ENCODE measurements at places on chromosomes 4 and X. TPM values are rescaled to one million over a fixed set of nuclear protein-coding genes. Genes with fewer than 3 reads are reported as not detected.

ATP1B4 gene
- total RNA-seq, result not detected

TMEM31 gene
- 0.46 TPM for total RNA-seq

PABPC1L2A gene
- total RNA-seq, result not detected

AFF2 gene
- 1.4 TPM for total RNA-seq

POU4F2 gene
- total RNA-seq, result not detected

DNA sequence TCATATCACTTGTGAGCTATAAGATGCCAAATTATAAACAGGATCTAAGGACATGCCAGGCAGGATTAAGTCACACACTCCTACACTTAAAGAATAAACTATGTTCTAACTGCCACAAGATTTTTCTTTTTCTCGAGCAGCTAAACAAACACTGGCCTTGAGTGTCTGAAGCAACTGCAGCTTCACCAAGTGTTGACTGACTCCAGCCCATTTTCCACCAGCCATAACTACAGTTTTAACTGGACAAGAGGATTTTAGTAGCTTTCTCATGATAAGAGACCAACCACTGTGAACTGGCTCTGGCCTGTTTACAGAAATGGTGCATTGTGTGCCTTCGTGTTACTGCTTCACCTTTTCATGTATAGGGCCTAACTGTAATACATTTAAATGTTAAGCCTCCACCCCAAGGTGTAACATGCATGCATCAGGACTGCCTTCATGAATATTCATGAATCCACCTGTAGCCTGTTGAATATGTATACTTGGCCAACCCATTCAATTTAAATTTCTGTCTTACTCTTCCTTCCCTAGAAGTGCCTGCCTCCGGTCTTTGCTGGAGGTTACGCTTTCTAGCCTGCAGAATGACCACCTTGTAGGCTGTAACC, 10.8 kb downstream of the UCP1 start:
- H3K4me3 ChIP-seq, result no peak overlapping the region
- no peaks in the 10 kb centered on the region for H3K36me3 ChIP-seq
- peaks cover 42% of the 10 kb centered on the region for H3K27me3 ChIP-seq
- DNase-seq, result no peak
- no peak overlapping the region for H3K27ac ChIP-seq

GRCh38 chr4:85826060-85826678, 351.2 kb downstream of the ARHGAP24 start:
- H3K4me1 ChIP-seq, result peaks cover 5% of the 10 kb centered on the region
- no peak overlapping the region for H3K27ac ChIP-seq
- no peak overlapping the region for H3K4me3 ChIP-seq
- no peaks in the 10 kb centered on the region for H3K36me3 ChIP-seq

- H3K36me3 ChIP-seq, result no peaks in the 10 kb centered on the region
- H3K4me3 ChIP-seq, result no peak overlapping the region
- no peaks in the 10 kb centered on the region for H3K4me1 ChIP-seq
- no peak overlapping the region for H3K27ac ChIP-seq
- no peaks in the 10 kb centered on the region for H3K27me3 ChIP-seq
Observed at GRCh38 chrX:20388594-20388993, 121.9 kb upstream of the RPS6KA3 start.

DNA sequence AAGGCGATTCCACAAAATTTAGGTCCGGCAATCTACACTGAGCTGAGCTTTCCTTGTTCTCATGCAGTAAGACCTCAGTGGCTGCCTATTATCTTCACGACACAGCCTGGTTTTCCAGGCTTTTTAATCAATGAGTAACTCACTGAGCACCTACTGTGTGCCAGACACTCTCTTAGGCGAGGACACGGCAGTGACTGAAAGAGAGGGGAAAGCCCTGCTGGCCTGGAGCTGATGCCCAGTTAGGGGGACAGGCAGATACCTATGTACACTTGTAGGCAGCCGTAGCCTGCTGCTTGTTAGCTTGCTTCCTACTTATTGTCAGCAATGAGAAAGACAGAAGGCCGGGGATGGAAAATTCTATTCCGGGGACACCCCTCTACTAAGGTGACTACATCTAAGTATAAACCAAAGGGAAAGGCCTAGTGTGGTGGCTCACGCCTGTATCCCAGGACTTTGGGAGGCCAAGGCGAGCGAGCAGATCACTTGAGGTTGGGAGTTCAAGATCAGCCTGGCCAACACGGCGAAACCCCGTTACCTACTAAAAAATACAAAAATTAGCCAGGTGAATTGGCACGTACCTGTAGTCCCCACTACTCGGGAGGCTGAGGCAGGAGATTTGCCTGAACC, 3.8 kb downstream of the WDR1 start:
- no peaks in the 10 kb centered on the region for H3K27me3 ChIP-seq
- peaks cover 40% of the 10 kb centered on the region for H3K36me3 ChIP-seq
- DNase-seq, result no peak
- peaks cover 89% of the 10 kb centered on the region for H3K4me1 ChIP-seq

DNA sequence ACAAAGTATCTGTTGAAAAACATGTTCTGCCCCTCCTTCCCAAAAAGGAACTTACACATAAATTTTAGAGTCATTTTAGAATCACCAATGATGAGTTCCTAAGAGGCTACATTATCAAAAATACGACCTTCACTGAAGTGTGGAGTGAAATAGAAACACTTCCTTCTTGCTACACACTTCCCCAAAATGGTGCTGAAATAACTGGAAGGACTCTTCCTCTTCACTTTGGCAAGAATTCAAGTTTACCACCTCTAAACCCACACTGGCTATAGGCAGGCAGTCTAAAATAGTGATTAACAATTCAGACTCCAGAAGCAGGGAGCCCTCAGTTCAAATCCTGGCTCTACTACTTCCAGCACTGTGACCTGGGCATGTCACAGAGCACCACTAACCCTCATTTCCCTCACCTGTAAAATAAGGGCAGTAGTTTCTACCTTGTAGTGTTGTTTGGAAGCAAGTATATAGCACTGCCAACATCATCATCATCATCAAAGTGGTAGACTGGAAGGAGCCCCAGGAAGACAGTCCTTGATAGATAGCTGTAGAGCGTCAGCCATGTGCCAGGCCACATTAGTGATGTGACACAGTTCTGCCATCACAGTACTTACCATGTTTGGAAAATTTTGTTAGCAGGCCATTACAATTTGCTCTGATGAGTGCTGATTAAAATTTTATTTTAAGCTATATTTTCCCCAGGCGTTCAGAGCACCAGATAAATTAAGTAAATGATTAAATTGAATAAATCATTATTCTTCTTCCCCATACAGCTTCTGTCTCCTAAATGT, 103.3 kb downstream of the PARM1 start:
- H3K4me1 ChIP-seq, result no peaks in the 10 kb centered on the region
- no peak overlapping the region for H3K27ac ChIP-seq
- no peak overlapping the region for H3K4me3 ChIP-seq
- H3K36me3 ChIP-seq, result no peaks in the 10 kb centered on the region

DNA sequence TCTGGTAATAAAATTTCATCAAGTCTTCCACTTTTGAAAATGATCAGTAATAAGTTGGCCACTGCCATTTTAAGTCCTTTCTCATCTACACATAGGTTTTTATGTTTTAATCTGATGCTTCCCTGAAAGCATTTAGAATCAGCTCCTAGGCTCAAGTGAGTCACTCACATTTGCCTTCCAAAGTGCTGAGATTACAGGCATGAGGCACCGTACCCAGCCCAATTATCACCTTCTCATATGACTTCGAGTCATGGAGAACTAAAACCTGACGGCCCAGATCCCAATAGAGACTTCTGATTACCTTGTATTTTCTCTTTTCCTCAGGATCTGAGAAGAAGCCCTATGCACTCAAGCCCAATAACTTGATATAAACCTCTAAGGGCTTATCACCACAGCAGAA, 140.8 kb downstream of the OPHN1 start:
- no peak overlapping the region for H3K4me3 ChIP-seq
- peaks cover 24% of the 10 kb centered on the region for H3K27me3 ChIP-seq
- H3K4me1 ChIP-seq, result no peaks in the 10 kb centered on the region
- H3K36me3 ChIP-seq, result no peaks in the 10 kb centered on the region
- no peak overlapping the region for H3K27ac ChIP-seq
- no peak for DNase-seq

- no peak for DNase-seq
- no peak overlapping the region for H3K4me3 ChIP-seq
- no peaks in the 10 kb centered on the region for H3K36me3 ChIP-seq
- peaks cover 6% of the 10 kb centered on the region for H3K27me3 ChIP-seq
- no peak overlapping the region for H3K27ac ChIP-seq
Observed at GRCh38 chr4:8675906-8676305, 83.3 kb downstream of the CPZ start.

DNA sequence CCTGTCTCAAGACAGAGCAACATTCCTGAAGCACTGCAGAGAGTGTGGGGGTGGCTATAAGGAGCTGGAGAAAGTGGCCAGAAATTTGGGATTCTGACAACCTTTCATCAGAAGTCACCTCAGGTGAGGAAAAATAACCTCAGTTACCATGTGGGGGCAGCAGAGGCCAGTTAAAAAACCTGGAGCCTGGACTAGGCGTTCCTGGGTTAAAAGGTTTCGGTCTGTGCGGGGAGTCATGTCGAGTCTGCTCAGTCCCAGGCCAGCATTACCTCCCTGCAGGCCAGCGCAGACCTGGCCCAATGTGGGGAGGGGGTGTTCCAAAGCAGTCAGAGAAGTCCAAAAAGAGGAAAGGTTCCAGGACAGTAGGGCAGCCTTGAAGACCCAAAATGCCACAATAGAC, 10.9 kb upstream of the NALF2 start:
- no peak overlapping the region for H3K4me3 ChIP-seq
- no peak overlapping the region for H3K27ac ChIP-seq
- H3K36me3 ChIP-seq, result no peaks in the 10 kb centered on the region
- H3K4me1 ChIP-seq, result no peaks in the 10 kb centered on the region
- peak; percentile 44 for DNase-seq

GRCh38 chrX:74527350-74527749, 87.1 kb downstream of the RLIM start:
- no peak for DNase-seq
- H3K27me3 ChIP-seq, result peaks cover 13% of the 10 kb centered on the region
- no peaks in the 10 kb centered on the region for H3K36me3 ChIP-seq
- H3K27ac ChIP-seq, result no peak overlapping the region

DNA sequence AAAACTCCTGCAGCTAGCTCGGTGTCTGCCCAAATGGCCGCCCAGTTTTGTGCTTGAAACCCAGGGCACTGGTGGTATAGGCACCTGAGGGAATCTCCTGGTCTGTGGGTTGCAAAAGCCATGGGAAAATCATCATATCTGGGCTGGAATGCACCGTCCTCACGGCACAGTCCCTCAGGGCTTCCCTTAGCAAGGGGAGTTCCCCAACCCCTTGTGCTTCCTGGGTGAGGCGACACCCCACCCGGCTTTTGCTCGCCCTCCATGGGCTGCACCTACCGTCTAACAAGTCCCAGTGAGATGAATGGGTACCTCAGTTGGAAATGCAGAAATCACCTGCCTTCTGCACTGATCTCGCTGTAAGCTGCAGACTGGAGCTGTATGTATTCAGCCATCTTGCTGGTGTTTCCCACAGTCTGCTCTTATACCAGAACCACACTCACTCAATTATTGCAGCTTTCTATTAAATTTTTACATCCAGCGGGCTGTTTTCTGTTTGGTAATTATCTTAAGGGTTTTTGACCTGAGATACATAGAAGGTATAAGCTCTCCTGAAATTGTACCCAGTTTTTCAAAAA, 36.7 kb upstream of the NPNT start:
- H3K36me3 ChIP-seq, result peaks cover 16% of the 10 kb centered on the region
- H3K27me3 ChIP-seq, result no peaks in the 10 kb centered on the region
- no peaks in the 10 kb centered on the region for H3K4me1 ChIP-seq
- no peak overlapping the region for H3K27ac ChIP-seq
- H3K4me3 ChIP-seq, result no peak overlapping the region

DNA sequence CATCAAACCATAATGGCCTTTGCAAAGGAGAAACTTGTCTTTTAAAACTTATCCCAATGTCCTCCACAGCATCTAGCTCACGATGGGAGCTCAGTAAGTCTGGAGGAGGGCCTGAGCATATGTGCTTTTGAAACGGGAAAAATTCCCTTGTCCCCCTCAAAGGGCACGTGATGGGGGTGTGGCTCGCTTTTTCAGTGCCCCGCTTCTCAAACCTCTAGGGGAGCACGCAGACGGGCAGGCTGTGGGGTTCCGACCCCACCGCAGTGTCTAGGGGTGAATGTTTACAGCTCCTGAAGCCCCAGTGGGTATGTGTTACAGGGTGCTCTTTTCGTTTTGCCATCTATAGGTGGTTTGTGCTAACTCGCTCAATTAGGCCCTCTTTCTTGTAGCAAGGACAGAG, 31.2 kb downstream of the SLITRK2 start:
- no peaks in the 10 kb centered on the region for H3K36me3 ChIP-seq
- H3K4me1 ChIP-seq, result no peaks in the 10 kb centered on the region
- no peak overlapping the region for H3K27ac ChIP-seq
- H3K4me3 ChIP-seq, result no peak overlapping the region

DNA sequence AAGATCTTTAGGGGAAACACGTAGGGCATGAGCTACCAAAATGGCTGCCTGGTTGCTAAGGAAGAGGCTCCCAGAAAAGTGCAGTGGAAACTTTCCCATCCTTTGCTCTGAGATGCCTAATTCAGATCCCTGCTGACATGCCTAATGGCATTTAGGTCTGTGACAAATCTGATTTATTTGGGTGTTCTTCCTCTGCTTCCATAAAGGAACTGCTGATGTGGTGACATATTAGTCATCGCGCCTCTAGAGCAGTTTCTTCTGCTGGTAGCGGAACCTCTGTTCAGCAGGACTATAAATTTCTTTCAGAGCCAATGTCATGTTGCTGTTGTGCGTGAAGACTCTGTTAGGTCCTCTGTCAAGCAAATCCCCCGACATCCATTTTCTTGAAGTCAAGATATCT, 310.0 kb downstream of the PDHA2 start:
- H3K27me3 ChIP-seq, result no peaks in the 10 kb centered on the region
- no peak overlapping the region for H3K27ac ChIP-seq
- DNase-seq, result no peak
- H3K36me3 ChIP-seq, result no peaks in the 10 kb centered on the region
- H3K4me3 ChIP-seq, result no peak overlapping the region

- H3K36me3 ChIP-seq, result no peaks in the 10 kb centered on the region
- DNase-seq, result no peak
Observed at GRCh38 chrX:10677490-10677889, 57.1 kb upstream of the MID1 start.

GRCh38 chr4:76758290-76758882, 139.6 kb downstream of the SOWAHB start:
- H3K27ac ChIP-seq, result no peak overlapping the region
- peaks cover 21% of the 10 kb centered on the region for H3K4me1 ChIP-seq
- H3K36me3 ChIP-seq, result no peaks in the 10 kb centered on the region
- no peak for DNase-seq
- H3K27me3 ChIP-seq, result peaks cover 33% of the 10 kb centered on the region
- H3K4me3 ChIP-seq, result no peak overlapping the region

DNA sequence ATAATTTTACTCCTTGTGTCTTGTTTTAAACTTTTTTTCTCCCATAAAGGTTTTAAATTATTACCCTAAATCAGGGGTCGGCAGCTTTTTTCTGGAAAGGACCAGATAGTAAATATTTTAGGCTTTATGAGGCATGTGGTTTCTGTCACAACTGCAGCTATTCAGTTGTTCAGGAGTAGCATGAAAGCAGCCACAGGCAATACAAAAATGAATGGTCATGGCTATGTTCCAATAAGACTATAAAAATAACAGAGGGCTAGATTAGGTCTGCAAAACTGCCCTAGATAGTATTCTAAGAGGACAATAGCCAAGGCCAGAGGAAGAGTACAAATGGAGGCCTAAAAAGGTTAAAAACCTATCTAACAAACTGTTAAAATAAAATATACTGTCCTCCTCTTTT, 24.6 kb downstream of the HERC5 start:
- no peak overlapping the region for H3K4me3 ChIP-seq
- no peaks in the 10 kb centered on the region for H3K36me3 ChIP-seq
- H3K27ac ChIP-seq, result no peak overlapping the region
- H3K27me3 ChIP-seq, result no peaks in the 10 kb centered on the region
- no peaks in the 10 kb centered on the region for H3K4me1 ChIP-seq
- no peak for DNase-seq
